Inflammatory macrophage treated with lipopolysaccharide for 4 hours (primary cell): ENCODE measurements at places on chromosomes 16 and 17.

- peak; percentile 78 for DNase-seq
These were observed 6.1 kb downstream of the TVP23A start for GRCh38 chr16:10812312-10813098.

GRCh38 chr16:84913315-84913714, 93.5 kb downstream of the CRISPLD2 start:
- no peak for DNase-seq

- DNase-seq = no peak
These were observed 71.1 kb downstream of the BANP start for GRCh38 chr16:88022076-88023042.

DNA sequence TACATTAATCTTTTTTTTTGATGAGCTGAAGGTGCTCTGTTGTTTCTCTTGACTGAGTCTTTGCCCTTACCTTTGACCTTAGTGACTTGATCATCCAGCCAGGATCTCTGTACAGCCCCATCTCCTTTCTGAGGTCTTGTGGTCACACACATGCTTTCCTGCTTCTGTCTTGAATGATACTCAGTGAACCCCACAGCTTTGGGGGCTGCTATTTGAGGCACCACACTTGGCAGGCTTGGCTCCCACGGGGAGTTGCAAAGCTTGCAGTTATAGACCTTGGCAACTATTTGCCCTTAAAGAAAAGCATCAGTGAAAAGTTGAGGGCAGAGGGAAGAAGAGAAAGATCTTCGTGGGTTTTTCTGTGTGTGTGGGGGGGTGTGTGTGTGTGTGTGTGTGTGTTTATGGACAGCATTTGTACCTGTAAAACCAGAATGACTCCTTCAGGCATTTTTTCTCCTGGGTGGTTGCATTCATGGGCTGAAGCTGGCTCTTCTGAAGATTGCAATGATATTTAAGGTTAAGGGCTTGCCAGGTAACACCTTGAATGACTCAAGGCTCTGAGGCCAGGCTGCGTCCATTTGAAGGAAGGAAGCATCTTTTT, 101.6 kb downstream of the MSI2 start:
- no peak for DNase-seq

- DNase-seq = peak; percentile 52
These were observed 780 bp upstream of the DCAKD start for GRCh38 chr17:45052052-45052772.

- peak; percentile 55 for DNase-seq
These were observed 23.3 kb downstream of the CEP295NL start for GRCh38 chr17:78879635-78880186.

- DNase-seq = no peak
These were observed 3.4 kb downstream of the HOXB3 start for GRCh38 chr17:48586355-48587258.

DNA sequence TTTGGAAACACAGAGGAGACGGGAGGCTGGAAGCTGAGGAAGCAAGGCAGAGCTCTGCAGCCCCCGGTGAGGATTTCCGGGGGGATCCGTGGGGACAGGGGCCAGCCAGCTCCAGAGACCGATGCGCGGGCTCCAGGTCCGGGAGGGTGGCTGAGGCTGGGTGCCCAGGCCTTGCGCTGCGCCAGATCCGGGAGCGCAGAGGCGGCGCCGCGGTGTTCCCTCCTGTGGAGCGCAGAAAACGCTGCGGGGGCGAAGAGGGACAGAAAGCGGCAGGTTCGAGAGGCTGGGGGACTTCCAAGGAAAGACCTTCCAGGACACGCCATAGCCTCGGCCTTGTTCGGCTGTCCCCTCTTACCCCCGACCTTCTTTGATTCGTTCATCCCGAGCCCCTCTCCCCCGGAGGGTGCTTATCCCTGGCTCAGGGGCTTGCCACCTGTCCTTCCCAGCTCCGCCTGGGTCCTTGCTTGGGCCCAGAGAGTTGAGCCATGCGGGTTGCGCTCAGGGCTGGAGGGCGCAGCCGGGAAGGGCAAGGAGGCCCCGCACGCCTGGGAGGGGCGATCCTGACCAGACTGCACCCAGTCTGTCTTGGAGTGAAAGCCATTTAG, 697 bp upstream of the SHISA9 start:
- no peak for DNase-seq

DNA sequence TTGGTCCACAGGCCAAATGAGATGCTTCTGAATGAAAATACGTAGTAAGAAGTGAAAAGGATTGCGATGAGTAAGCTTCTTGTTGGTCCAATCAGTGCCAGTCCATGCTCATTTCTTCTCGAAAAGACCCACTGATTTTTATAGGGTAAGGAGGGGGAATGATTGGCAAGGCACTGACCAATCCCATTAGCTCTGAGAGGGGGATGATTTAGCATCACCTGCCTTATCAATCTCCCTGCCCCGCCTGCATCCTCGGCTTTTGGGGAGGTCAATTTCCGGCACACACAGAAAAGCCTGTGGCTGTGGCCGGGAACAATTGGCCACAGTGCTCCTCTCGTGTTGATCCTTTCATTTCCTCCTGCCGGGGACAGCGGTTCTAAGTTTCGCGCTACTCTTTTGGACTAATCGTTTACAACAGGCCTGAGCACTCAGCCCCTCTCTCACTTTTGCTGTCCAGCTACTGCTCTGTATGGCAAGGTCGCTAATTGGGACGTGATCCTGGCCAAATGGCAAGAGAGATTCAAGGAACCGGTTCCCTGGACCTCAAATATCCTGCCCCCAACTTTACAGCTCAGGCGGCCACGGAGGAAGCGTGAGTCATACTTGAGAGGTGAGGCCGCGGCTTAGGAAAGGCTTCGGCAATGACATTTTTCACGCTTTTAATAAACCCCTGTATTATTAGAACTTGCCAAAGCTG, 43.1 kb downstream of the TBX4 start:
- DNase-seq = no peak

GRCh38 chr17:78802459-78802858, 20.4 kb upstream of the CYTH1 start:
- no peak for DNase-seq

DNA sequence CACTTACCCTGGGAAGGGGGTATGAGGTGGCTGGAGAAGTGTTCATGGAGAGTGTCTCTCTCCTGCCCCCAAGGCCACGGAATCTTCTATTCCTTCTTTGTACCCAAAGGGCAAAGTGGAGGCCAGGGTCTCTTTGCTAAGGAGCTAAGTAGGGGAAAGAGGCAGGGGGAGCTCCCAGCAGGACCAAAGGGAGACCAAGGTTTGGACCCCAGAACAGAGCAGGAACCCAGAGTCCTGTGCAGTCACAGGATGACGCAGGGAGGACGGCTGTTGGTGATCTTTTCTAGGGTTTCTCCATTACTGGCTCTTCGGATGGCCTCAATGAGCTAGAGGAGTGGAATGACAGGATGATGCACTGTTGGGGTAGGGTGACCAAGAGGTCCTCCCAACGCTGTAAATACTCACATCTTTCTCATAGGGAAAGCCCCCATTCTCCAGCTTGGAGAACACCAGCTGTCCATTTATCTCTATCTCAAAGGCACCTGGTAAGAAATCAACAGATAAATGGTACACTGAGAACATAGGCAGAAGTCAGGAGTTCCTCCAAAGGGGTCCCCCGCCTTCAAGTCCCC, 966 bp downstream of the MIEN1 start:
- no peak for DNase-seq

- DNase-seq = no peak
These were observed 20.6 kb downstream of the CHAD start for GRCh38 chr17:50447870-50448595.

DNA sequence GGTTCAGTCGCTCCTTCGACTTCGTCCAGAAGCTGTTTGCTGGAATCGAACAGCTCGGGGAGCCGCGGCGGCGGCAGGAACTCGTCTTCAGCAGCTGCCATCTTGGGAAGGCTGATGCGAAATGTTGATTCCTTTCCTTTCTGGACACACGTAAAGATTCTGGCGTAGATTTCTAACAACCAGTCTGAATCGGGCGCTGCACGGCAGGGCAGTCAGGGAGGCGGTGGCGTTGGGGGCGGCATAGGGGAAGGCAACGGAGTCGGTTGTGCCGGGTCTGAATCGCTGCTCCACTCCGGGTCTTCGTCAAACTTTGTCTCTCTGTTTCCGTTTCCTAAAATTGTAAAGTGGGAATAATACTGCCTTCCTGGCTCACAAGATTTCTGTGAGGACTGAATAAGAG, 30.3 kb downstream of the TEX14 start:
- DNase-seq = no peak

- no peak for DNase-seq
These were observed at the start of gene UNC45B for GRCh38 chr17:35147375-35147905. UNC45B (plus strand) TSS chr17:35147817; CDS start chr17:35148264, 447 bp downstream.

- DNase-seq = no peak
These were observed at the start of gene PLEKHH3 for GRCh38 chr17:42676424-42677011. PLEKHH3 (minus strand) TSS chr17:42676994; CDS start chr17:42676563, 431 bp downstream.

GRCh38 chr17:5035315-5035714, at the start of gene SLC52A1:
SLC52A1 (minus strand) TSS chr17:5035426; CDS start chr17:5034606, 820 bp downstream.
- no peak for DNase-seq

DNA sequence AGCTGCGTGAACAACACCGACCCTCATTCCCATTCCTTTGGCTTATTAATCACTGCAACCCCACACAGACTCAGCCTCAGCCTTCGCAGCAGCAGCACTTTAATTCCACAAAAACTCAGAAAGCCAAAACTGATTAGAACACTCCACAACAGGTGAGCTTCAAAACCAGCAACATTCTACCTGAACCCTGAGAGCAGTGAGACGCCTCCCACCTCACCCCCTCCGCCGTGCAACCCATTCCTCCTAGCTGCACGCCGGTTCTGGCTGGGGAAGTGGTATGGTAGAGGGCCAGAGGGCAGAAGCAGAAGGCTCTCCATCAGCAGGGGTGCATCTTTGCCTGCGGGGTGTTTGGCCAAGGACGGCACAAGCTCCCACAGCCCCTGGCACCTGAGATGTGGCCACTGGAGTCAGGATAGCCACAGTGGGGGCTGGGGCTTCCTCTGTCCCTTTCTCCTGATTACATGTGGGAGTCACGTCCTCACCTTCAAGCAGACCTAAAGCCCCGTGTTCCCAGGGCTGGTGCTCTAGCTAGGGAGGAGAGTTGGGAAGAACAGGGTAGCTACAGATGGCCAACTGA, 1.6 kb downstream of the BORCS6 start:
- DNase-seq = no peak

DNA sequence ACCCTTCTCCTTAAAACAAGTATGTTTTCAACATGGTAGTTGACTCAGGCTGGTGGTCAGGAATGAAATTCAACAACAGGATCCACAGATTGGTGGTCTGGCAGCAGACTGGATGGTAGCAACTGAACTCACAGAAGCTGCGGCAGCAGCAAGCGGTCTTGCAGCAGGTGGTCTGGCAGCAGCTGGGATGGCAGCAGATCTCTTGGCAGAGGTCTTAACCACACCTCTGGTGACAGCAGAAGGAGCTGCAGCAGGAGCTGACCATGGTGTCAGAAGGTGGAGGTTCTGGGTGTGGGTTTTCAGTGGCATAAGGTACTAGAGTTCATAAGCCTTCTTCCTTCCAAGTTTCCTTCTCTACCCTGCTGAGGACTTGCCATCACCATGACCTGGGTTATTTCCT, 2.2 kb upstream of the KRTAP4-1 start:
- DNase-seq = no peak

GRCh38 chr16:56700195-56700594, 17.9 kb downstream of the MT1X start:
- no peak for DNase-seq

- no peak for DNase-seq
These were observed 9.1 kb downstream of the MYH11 start for GRCh38 chr16:15847611-15848175.

- no peak for DNase-seq
These were observed 6.1 kb downstream of the PYCARD start for GRCh38 chr16:31196324-31197088.

DNA sequence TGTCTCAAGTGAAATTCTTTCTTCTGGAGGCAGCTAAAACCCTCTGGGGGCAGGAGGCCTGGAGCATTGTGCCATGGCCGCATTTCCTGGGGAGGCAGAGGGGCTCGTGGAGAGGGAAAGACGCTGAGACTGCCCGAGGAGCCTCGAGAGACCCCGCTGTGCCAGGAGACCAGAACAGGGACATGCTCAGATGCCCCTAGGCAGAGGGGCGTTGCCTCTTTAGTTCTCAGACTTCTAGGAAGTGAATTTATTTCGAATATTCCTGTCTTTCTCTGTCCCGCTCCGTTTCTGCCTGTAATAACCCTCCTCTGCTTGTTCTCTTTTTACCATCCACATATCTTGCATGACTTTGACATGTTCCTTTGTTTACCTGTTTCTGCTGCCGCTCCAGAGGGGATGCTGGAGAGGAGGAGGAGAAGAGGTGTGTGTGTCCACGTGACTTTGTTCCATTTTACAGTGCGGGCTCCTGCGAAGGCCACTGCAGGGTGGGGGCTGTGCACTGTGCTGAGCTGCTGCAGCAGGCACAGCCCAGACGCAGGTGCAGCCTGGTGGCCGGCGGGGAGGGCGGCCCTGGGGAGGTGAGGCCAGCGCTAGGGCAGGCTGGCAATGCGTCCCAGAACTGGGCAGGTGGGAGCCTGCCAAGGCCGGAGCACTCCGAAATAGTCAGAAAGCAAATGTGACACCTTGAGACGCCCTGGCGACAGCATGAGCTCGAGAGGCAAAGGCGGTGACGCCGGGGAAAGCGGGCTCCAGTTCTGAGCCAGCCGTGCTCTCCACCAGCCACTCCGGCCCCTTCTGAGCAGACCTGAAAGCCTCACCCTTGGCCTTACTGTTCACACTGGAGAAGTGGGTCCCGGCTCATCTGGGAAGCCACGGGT, 29.9 kb downstream of the CIBAR2 start:
- no peak for DNase-seq

GRCh38 chr17:56880571-56880970, 33.3 kb downstream of the TRIM25 start:
- no peak for DNase-seq

DNA sequence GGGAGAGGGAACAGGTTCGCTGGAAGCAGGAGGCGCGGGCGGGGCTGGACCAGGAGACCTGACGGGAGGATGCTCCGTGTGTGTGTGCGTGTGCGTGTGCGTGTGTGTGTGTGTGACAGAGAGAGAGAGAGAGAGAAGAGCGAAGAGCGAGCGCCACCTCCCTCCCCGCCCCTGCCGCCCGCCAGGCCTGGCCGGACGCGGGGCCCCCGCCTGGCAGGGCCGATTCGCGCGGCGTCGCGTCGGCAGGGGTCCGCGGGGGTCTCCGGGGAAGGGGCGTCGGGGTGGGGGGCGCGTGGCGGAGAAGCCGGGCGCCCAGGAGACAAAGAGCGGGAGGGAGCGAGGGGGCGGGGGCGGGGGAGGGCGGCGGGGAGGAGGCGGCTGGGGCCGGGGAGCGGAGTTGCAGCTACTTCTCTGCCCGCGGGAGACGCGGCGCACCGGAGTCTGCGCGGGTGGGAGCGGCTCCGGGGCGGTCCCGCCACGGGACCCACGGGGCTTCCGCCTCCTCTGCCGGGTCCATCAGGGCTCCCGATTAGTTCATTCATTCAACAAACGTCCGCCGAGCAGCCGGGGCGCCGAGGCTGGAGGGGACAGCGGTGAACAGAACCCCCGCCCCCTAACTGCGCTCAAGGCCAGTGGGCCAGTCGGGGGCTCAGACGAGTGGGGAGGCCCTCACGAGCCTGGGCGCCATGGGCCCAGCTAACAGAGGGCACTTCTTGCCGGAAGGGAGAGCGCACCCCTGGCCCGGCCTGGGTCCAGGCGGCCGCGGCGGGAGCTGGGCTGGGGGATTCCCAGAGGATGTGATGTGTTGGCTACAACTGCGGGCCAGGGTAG, at the start of gene SAMD14:
SAMD14 (minus strand) TSS at position 433 of the 831 bp plus-strand sequence. CDS start 5,201 bp downstream, outside the sequence.
- peak; percentile 40 for DNase-seq

- no peak for DNase-seq
These were observed 20.6 kb upstream of the CA4 start for GRCh38 chr17:60129164-60129563.
